ENCODE measurements at places on chromosomes 1 and 21. TPM values are rescaled to one million over a fixed set of nuclear protein-coding genes. Genes with fewer than 3 reads are reported as not detected.
A peak's percentile ranks its signal among the peaks of the same experiment; 100 is the strongest.

DNA sequence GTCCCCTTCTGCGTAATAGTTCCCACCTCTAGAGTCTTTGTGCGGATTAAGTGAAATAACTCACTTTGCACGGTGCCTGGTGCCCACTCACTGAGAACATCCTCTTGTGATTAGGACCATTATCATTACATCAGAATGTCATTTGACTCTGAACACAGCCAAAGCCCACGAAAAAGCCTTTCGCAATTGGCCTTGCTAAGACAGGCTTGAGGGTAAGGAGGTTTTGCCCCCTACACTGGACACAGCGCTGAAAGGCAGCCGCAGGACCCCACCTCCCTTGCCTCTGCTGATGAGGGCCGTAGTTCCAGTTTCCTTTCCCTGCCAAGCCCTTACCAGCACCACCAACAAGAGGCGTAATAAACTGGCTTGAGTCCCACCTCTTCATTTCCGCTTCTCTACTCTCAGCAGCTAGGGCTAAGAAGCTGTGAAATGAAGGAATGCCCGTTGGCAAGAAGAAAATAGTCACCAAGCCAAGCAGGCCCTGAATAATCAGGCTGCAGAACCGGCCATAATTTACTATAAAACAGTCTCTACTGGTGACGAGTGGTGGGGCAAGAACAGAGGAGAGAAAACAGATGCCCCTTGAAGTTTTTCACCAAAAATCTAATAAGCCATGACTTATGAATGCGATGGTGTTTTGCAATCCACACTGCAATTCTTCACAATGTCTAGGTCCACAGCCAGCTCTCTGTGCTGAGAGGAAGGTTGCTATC is 53.1 kb downstream of the SH3GLB1 start:
- H3K4me1 ChIP-seq: peaks cover 15% of the 10 kb centered on the region
- no peak overlapping the region for H3K4me3 ChIP-seq
- no peaks in the 10 kb centered on the region for H3K36me3 ChIP-seq
- peaks cover 19% of the 10 kb centered on the region for H3K27me3 ChIP-seq
- DNase-seq: no peak
- H3K27ac ChIP-seq: no peak overlapping the region

- H3K4me1 ChIP-seq: peaks cover 27% of the 10 kb centered on the region
- H3K4me3 ChIP-seq: no peak overlapping the region
These were observed 2.2 kb upstream of the IRF6 start for GRCh38 chr1:209808059-209808581.

The ACOT11 gene
- 2.7 TPM for total RNA-seq

- no peak overlapping the region for H3K27ac ChIP-seq
- no peaks in the 10 kb centered on the region for H3K36me3 ChIP-seq
- H3K4me3 ChIP-seq: no peak overlapping the region
- DNase-seq: no peak
These were observed 524.0 kb downstream of the LRRIQ3 start for GRCh38 chr1:73673971-73674370.

The TNFRSF4 gene
- not detected for total RNA-seq

The A3GALT2 gene
- total RNA-seq: not detected

DNA sequence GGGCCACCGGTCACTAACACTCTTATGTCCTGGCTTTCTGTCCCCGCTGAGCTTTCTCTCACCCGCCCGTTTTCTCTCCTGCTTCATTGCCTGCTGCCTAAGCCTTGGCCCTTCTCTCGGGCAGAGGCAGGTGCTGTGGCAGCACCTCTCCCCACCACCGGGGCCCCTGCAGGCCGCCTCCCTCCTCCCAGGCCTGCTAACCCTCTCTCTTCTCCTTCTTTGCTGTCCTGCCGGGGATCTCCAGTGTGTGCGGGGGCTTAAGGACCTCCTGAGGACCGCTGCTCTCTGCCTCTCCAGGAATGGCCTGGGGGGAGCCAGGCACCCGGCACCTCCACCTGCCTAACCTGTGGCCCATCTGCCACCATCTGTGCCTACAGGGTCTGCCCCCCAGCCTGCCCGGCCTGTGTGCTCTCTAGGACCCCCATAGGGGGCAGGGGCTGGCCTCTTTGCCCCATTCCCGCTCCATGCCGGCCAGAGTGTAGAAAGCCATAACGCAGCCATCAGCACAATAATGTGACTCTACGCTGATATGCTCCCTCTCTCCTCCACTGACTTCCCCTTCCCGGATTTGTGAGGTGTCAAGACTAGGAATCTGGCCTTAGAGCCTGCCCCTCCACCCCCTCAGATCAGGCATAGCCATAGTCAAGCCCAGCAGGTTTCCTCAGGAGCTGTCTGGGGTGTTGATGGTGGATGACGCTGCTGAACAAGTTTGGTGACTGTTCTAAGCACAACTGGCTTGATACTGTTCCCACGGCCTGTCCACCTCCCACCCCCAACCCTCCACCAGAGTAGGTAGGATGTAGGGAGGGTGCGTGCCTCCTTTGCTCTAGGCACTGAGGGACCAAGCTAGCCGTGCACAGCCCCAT is 6.1 kb upstream of the SFN start:
- no peak for DNase-seq
- no peak overlapping the region for H3K4me3 ChIP-seq
- peaks cover 16% of the 10 kb centered on the region for H3K4me1 ChIP-seq
- peaks cover 4% of the 10 kb centered on the region for H3K27me3 ChIP-seq

DNA sequence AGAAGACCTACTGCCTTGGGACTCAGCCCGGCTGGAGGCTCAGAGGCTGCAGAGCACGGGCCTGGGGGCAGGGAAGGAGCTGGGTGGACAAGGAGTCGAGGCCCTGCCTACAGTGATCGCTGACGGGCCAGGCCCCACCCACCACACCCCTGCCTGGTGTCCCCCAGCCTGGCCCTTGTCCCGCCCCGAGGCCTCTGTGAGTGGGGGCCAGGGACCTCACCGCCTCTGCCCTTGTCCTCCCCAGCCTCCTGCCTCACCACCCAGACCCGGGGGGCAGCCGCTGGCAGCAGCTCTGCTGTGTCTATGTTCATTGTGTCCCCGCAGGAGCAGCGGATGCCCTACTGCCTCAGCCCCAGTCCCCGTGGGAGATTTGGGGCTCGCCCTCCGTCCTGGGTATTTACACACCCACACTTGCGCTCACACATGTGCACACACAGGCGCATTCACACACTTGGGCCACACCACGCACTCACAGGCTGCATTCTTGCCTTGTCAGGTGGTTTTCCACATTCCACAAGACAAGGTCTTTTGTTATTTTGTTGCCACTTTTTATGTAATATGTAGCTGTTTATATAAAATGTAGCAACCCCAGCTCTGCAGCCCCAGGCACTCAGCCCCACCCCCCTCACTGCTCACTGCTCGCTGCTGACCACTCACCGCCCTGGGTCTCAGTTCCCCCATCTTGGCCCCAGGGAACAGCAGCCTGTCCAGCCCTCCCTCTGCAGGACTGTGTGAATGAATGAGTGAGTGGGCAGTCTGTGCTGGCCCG is 7.3 kb downstream of the PFKL start:
- H3K4me3 ChIP-seq: no peak overlapping the region
- peaks cover 7% of the 10 kb centered on the region for H3K36me3 ChIP-seq
- no peak for DNase-seq
- peaks cover 7% of the 10 kb centered on the region for H3K4me1 ChIP-seq
- H3K27me3 ChIP-seq: peaks cover 2% of the 10 kb centered on the region
- no peak overlapping the region for H3K27ac ChIP-seq

- H3K36me3 ChIP-seq: no peaks in the 10 kb centered on the region
- no peak for DNase-seq
- peaks cover 1% of the 10 kb centered on the region for H3K27me3 ChIP-seq
- peaks cover 42% of the 10 kb centered on the region for H3K4me1 ChIP-seq
- H3K27ac ChIP-seq: no peak overlapping the region
These were observed 9.2 kb upstream of the TRAF3IP3 start for GRCh38 chr1:209746451-209747165.

DNA sequence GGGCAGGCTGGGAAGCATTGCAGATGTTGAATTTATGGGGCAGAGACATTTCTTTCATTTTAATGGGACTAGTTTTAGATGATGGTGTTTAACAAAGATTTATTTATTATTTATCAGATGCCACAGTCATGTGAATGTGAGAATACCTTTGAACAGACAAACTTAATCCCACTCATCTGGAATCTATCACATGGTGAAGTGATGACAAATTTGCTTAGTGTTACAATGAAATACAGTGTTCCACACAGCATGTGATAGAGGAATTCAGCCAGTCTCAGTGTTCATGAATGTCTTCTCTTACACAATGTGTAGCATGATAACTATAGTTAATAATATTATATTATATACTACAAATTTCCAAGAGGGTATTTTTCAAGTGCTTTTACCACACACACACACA is 1361.7 kb upstream of the B3GALT2 start:
- DNase-seq: no peak
- no peaks in the 10 kb centered on the region for H3K4me1 ChIP-seq
- H3K27ac ChIP-seq: no peak overlapping the region
- H3K4me3 ChIP-seq: no peak overlapping the region

GRCh38 chr1:107274227-107274626 is 133.4 kb downstream of the NTNG1 start:
- H3K4me1 ChIP-seq: no peaks in the 10 kb centered on the region
- DNase-seq: no peak
- no peak overlapping the region for H3K4me3 ChIP-seq
- H3K27ac ChIP-seq: no peak overlapping the region
- no peaks in the 10 kb centered on the region for H3K36me3 ChIP-seq
- no peaks in the 10 kb centered on the region for H3K27me3 ChIP-seq

The CFAP141 gene
- not detected for total RNA-seq

The RGS16 gene
- 0.31 TPM for total RNA-seq

DNA sequence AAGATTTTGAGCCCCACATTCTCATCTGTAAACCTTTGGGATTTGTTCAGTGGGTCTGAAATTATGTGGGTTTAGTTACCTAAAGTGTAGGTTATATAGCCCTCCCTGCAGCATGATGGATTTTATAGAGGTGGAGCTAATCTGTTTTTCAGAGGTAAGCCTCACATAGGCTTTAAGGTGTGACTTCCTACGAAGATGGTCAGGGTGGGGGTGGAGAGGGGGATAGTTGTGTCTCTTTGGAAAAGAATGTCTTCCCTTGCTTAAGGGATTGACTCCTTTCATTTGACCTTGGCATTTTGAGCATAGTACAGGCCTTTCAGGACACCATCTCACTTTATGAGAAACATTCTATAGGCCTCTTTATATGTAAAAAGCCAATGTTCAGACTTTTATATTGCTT is 3.4 kb downstream of the CACHD1 start:
- H3K27me3 ChIP-seq: peaks cover 4% of the 10 kb centered on the region
- peaks cover 53% of the 10 kb centered on the region for H3K4me1 ChIP-seq
- no peak for DNase-seq

GRCh38 chr1:207429963-207430362 is 24.2 kb upstream of the CR2 start:
- no peaks in the 10 kb centered on the region for H3K36me3 ChIP-seq
- peaks cover 12% of the 10 kb centered on the region for H3K27me3 ChIP-seq
- H3K4me1 ChIP-seq: no peaks in the 10 kb centered on the region
- H3K4me3 ChIP-seq: no peak overlapping the region
- H3K27ac ChIP-seq: no peak overlapping the region
- DNase-seq: no peak

GRCh38 chr21:29406385-29406784 is 107.7 kb downstream of the BACH1 start:
- H3K27ac ChIP-seq: no peak overlapping the region
- no peak for DNase-seq
- no peaks in the 10 kb centered on the region for H3K4me1 ChIP-seq
- no peak overlapping the region for H3K4me3 ChIP-seq

The GUCA2B gene
- total RNA-seq: not detected

DNA sequence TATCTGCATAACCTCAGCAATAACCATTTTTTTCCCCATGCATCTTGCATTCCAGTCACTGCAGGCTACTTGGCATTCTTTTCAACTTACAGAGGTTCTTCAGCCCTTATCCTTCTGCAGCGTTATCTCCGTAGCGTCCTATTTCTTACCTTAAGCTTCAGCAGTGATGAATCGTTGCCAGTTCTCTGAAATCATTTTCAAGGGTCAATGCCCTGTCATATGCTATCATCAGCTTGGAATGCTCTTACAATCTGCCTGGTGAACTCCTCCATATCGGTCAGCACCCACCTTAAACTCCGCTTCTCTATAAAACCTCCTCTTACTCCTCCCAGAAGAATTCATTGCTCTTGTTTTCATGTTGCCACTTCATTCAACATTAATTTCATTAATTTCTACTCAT is 105.1 kb upstream of the DPH5 start:
- H3K36me3 ChIP-seq: no peaks in the 10 kb centered on the region
- H3K27ac ChIP-seq: no peak overlapping the region
- peak; percentile 52 for DNase-seq
- H3K4me1 ChIP-seq: peaks cover 45% of the 10 kb centered on the region

- peaks cover 16% of the 10 kb centered on the region for H3K4me1 ChIP-seq
- H3K4me3 ChIP-seq: peak within 1 kb of the TSS; percentile 89
- H3K27me3 ChIP-seq: no peaks in the 10 kb centered on the region
These were observed at the start of gene NAXE for GRCh38 chr1:156591432-156592157. NAXE (plus strand) TSS chr1:156591776; CDS start chr1:156591805, 29 bp downstream.

The AGT gene
- total RNA-seq: not detected

DNA sequence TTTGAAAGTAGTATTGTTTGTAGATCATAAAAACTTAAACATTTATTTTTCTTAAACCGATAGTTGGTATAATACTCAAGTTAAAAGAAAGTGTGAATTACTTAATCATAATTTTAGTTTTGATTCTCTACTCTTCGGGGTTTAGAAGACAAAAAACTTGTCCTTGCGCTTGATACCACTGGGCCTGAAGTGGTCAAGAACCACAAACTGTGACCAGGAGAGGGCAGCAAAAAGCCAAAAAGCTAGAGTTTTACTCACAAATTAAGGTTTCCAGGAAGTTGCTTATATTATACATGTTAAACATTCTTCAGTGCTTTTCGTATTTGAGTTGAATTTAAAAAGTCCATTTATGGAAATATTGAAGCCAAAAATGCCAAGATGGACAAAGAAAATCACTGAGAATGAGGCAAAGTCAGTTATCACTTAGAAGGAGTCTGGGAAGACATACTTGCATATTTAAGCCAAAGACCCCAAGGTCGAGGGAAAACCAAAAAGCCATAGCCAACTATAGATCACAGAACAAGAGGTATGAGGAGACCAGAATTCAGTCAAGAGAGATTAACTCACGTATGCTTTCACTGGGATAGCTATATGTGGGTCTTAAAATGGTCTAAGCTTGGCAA is 34.2 kb downstream of the EFCAB7 start:
- DNase-seq: peak; percentile 42
- peaks cover 2% of the 10 kb centered on the region for H3K27me3 ChIP-seq
- no peaks in the 10 kb centered on the region for H3K36me3 ChIP-seq
- H3K27ac ChIP-seq: no peak overlapping the region
- peaks cover 6% of the 10 kb centered on the region for H3K4me1 ChIP-seq
- H3K4me3 ChIP-seq: no peak overlapping the region

DNA sequence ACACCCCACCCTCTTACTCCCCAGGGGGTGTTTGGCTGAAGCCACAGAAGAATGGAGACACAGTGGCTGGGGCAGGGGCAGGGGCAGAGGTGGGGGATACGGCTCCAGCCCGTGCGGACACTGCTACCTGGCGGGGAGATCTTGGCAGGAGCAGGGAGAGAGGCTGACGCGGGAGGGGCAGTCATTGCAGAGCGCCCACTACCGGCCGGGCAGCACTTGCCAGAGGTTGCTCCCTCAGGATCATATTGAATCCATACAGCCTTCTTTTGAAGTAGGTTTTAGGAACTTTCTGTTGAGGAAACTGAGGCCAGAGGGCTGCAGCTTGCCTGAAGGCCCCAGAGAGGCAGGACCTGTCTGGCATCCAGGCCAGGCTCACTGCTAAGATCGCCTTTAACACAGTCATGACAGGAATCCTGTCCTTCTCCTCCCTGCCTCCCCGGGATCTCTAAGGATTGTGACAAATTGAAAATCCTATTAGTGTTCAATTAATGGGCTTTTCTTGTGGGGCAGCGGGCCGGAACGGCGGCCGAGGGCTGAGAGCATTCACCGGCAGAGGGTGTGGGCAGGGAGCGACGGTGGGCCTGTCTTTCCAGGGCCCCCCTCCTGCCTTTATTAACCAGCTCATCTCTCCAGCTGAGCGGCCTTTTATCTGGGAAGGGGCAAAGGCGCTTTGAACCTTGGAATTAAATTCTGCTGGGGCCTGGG is 65.5 kb upstream of the WNT4 start:
- H3K27me3 ChIP-seq: peaks cover 62% of the 10 kb centered on the region
- H3K36me3 ChIP-seq: no peaks in the 10 kb centered on the region
- no peak overlapping the region for H3K4me3 ChIP-seq

The FCRL1 gene
- not detected for total RNA-seq
